ENCODE measurements at places on chromosomes 12 and 14.

DNA sequence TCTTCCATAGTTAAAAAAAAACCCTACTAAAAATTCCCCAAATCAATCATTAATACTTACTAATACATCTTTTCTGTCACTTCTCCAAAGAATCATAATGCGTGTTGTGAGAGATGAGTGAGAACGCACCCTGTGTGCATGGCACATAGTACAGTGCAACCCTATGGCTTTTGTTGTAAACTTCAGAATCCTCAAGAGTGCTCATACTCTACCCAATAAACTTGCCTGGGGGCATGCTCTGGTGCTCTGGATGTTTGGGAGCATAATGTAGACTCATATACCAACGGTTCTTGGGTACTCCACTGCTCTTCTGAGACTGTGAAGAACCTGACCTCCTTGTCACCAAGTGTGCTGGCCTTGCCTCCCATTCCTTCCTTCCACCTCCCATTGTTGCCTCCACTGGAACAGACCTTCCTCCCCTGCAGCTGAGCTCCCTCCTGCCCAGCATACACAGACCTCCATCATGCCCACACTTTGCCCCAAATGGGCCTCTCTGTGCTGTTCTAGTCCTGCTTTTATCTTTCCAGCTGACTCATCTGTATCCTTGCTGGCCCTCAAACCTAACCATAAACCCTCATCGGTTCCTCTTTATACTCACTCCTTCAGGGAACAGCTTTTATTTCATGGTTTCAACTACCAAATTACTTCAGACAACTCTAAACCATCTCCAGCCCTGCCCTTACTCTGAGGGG, 8.9 kb downstream of the DCP1B start:
- no peak for DNase-seq

DNA sequence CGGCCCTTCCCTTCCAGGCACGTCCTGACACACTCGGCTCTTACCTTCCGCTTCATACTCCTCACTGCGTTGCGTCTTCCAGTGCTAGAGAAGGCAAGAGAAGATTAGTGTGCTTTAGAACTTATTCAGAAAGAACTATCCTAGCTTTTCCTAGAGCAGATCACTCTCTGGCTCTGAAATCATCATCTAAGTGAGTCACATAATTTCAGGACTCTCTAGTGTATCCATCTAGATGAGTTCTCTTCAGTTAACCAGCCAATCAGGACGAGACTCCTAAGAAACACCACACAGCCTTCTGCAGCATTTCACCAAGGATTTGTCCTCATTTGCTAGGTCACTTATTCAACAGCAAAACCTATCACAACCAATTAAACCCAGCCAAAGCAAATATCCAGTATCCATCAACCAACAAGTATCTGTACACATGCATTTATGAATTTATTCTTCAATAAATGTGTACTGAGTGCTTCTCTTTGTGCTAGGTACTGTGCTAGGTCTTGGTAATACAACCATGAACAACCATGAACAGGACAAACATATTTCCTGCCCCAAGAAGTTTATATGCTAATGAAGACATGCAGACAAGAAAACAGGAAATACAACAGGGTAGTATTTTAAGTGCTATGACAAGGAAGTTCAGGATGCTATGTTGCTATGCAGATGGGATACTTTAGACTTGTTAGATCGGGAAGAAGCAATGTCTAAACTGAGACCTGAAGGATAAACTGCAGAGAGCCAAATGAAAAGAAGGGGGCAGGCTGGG, 52.1 kb downstream of the NIN start:
- no peak for DNase-seq

DNA sequence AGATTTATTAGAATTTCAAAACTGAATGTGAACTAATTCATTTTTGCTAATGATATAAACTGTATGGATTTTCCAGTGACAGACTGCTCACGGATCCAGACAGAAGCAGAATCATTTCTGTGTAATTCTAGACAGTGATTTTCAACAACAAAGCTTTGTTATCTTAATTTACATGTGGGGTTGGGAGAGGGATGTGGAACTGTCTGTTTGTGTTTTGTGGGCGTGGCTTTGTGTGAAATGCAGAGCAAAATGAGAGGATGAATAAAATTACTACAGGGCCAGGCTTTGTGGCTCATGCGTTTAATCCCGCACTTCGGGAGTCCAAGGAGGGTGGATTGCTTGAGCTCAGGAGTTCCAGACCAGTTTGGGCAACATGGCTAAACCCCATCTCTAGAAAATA, 834.7 kb downstream of the GALC start:
- DNase-seq: no peak

GRCh38 chr12:69851976-69852375, 26.9 kb downstream of the MYRFL start:
- DNase-seq: no peak

- DNase-seq: no peak
Measured at GRCh38 chr12:126061777-126062176, 996.5 kb downstream of the AACS start.

DNA sequence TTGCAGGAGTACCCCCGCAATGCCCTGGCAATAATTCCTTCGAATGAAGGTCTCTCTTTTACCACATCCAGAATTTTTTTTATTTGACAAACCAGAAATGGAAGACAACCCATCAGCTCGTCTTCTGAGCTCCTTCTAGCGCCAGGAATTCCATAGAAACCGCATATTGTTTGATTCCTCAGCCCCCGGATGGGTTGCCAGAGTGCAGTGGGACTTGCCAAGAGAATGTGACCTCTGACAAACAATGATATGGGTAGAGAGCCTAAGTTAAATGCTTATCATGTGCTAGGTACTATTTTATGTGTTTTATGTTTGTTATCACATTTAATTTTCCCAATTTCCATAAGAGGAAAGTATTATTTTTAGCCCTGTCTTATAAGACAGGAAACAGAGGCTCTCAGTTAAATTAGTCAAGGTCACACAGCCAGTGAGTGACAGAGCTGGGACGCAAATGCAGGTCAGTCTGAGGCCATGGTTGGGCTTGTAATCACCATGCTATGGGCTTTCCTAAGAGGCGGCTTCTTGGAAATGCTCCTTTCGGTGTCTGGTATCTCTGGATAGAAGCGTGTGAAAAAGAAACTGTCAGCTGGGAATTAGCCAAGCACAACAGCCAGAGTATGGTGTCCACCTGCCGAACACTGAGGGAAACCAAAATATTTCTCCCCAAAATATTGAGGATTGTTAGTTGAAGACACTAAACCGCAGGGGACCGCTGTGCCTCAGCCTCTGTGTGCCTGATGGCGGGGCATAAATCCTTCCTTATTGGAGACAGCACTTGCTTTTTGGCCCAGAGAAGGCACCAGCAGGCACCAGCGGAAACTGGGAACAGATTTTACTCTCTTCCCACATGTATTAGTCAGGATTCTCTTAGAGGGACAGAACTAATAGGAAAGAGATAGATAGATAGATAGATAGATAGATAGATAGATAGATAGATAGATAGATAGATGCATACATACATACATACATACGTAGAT, 29.4 kb upstream of the ETFBKMT start:
- no peak for DNase-seq

DNA sequence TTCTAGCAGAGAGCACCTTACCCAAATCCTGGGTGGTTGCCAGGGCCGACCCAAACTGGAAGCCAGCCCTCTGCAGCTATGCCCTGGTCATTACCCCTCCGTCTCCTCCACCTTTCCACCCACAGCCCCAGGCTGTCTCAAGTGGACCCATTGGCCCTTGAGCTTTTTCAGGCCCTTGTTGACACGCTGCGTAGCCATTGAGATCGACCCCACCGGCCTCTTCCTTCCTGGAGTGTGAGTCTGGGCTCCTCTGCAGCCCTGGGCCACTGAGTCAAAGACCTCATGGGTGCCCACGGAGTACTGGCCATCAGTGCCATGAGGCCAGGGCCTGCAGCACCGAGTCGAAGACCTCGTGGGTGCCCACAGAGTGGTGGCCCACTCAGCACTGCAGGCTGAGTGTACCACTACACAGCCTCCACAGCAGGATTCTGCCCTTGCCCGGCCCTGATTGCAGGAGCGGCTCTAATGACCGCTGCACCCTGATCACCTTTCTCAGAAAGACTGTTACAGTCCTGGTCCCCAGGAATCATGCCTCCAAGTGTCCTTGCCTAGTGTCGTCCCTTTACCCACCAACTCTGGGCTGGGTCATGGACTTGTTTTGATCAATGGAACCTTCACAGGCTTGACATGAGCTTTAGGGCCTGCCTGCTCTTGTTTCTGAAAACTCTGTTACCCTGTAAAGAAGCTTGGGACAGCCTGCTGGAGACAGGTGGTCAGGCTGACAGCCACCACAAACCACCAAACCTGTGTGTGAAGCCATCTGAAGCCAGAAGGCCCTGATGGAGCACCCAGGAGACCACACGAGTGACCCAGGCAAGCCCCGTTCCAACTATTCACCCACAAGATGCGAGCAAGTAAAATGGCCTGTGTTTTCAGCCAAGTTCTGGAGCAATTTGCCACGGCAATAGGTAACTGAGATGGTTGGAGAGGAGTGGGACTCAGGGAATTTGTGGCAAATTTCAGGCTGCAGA, 39.6 kb upstream of the TRAF3 start:
- DNase-seq: no peak

DNA sequence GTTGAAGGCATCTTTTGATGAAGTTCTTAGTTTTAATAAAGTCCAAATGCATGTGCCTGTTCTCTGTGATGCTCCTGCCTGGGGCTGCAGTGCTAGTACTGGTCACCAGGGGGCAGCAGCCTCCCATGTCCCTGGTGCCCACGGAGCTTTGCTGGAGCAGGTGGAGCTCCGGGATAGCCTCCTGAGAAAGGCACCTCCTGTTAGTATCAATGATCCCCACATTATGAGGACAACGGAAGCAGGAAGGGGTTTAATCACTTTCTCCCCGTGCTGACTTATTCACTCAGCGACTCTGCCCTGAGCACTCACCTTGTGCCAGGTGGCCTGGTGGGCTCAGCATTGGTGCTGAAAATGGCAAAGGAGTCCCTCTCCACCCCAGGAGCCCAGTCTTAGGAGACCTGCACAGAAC, 123.0 kb upstream of the PZP start:
- peak; percentile 46 for DNase-seq

- DNase-seq: no peak
Measured at GRCh38 chr14:104586832-104587620, 7.5 kb downstream of the C14orf180 start.

DNA sequence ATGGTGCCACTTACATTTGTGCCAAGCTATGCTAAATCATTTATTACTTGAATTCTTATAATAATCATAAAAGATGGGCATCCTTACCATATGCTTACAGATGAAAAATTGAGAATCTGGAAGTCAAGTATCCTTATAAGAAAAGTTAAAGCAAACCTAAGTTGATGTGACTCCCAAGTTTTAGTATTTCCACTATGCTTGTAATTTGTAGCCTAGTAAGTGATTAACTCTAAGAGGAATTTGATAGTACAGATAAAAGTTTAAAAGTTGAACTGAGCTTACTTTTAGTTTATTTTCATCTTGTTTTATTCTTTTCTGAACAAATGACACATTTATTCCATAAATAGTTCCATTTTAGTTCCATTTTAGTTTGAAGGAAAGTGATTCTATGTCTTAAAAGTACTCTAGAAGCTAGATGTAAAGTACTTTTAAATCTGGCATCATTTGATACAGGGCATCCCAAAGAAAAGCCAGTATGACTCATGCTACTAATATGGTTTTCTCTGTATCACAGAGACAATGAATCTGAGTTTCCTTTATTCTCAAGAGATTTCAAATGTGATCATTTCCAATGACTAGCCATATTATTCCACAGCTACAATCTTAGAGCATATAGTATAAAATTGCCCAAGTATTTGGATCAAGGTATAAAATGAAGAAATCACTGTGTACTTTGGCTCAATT, 596.0 kb downstream of the SLC16A7 start:
- DNase-seq: no peak

DNA sequence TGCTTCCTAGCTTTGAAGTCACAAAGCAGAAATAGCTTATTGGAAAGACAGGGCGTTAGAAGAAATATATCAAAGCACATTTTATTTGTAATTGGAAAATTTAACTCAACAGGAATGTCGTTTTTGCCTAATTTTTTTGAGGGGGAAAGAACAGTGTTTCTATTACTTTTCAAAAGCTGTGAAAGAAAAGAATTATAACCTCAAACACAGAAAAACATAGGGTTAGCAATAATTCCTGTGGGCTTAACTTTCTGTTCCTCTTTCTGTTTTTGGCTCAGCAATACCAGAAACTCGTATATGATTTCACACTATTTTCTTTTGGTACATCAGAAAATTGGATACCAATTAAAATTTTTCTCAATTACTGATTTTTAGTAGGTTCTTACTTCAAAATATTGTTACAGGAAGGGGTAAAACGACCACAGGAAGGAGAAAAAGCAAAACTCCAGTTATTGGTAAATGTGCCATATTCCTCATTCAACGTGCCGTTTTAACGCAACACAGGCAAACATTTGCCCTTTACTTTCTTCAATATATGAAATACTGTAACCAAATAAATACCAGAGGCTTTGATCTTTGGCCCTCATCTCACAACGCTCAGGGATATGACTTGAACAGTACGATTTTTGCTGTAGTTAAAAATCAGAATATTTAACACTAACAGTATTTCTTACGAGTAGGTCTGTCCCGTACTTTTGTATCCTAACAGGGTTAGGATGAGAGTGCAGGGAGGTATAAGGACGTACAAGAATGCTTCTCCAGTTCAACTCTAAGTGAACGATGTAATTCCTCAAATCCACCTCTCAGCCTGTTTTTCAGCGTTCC, 1.3 kb upstream of the RNU6-7 start:
- DNase-seq: no peak

DNA sequence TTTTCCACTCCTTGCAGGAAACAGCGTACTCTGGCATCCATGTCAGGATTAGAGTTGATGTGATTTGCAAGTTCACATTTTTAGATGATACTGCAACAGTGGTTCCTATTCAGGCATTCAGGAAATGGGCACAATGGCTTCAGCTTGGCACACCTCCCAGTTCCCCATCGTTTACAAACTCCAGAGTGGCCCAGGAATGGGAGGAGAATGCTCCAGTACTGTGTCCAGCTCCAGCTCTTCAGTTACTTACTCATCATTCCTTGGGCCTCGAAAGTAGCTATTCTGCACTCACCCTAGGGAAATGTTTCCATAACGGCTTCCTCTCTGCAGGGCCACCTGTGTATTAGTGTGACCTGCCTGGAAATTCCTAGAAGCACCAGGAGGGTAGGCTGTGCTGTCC, 239.7 kb upstream of the RGS6 start:
- DNase-seq: no peak

GRCh38 chr14:92540472-92541048, 27.0 kb downstream of the RIN3 start:
- no peak for DNase-seq

GRCh38 chr12:14695715-14696141, 671 bp downstream of the GUCY2C start:
- no peak for DNase-seq

DNA sequence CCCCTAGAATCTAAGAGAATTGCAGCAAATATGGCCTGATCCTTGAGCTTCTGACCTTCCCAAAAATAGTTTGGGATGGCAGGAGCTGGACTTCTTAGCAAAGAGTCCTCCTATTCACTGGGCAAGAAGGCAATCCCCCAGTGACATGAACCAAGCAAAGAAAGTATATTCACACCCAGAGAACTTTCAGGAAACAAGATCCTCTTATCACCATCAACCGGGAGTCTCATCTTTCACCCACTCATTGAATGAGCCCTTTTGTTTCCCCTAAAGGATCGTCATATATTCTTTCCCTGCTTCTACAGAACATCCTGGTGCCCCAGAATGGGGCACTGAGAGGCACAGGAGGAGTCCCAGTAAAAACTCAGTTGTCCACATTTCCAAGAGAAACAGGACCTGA, 19.7 kb downstream of the SPTB start:
- DNase-seq: no peak

GRCh38 chr12:108665608-108666202, 32.0 kb upstream of the SELPLG start:
- DNase-seq: no peak
